ENCODE measurements at places on chromosomes 3 and 15. TPM values are rescaled to one million over a fixed set of nuclear protein-coding genes. Genes with fewer than 3 reads are reported as not detected.

The ARGFX gene
- not detected for total RNA-seq

The GOLGA8R gene
- total RNA-seq = 13.0 TPM

DNA sequence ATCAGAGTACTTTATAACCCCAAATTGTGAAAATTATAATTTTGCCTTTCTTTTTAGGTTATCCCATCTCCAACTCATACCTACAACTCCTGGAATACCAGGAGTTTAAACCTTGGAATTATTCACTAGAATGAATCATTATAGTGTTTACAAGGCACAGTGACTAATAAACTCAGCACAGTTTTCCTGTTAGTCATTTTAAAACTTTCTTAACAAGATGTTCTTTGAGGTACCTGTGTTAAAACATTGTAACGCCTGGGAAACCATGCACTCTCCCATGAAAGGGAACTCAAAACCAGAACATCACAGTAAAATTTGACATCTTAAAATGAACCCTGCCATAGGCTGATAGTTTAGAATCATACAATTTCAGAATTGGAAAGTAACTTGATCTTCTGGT is 132.4 kb upstream of the OSTN start:
- DNase-seq = no peak

The MESP2 gene
- not detected for total RNA-seq

GRCh38 chr15:79960502-79961212 is 10.3 kb downstream of the BCL2A1 start:
- no peak for DNase-seq

The PLCB2 gene
- total RNA-seq = 104 TPM

Measured in activated CD8-positive, alpha-beta memory T cell treated with anti-CD3 and anti-CD28 coated beads, Interleukin-2, amount 10 ng/mL, durations not matched to agents 7 days and 5 days (primary cell).